Prostate gland (tissue), 2 donors: ENCODE measurements at places on chromosomes 16 and 17. TPM values are rescaled to one million over a fixed set of nuclear protein-coding genes. Genes with fewer than 3 reads are reported as not detected.

- H3K4me1 ChIP-seq: no peaks in the 10 kb centered on the region
- H3K27ac ChIP-seq: no peak overlapping the region
- DNase-seq: no peak
These were observed 63.7 kb downstream of the SIAH1 start for GRCh38 chr16:48321317-48322036.

GRCh38 chr16:89954462-89954861 is 5.9 kb downstream of the DEF8 start:
- H3K4me1 ChIP-seq: peaks cover 5% of the 10 kb centered on the region
- no peak overlapping the region for H3K4me3 ChIP-seq
- H3K27ac ChIP-seq: no peak overlapping the region
- H3K27me3 ChIP-seq: no peaks in the 10 kb centered on the region

GRCh38 chr17:6756425-6757031 is 682 bp downstream of the XAF1 start:
- peak overlapping the region; percentile 71 for H3K27ac ChIP-seq
- no peak for DNase-seq
- no peaks in the 10 kb centered on the region for H3K27me3 ChIP-seq
- peak overlapping the region; percentile 25 for H3K4me3 ChIP-seq

- DNase-seq: no peak
- H3K27me3 ChIP-seq: no peaks in the 10 kb centered on the region
- no peak overlapping the region for H3K27ac ChIP-seq
- no peaks in the 10 kb centered on the region for H3K4me1 ChIP-seq
These were observed 41.3 kb upstream of the PABPN1L start for GRCh38 chr16:88907768-88908167.

- DNase-seq: no peak
- H3K36me3 ChIP-seq: no peaks in the 10 kb centered on the region
- peaks cover 6% of the 10 kb centered on the region for H3K4me1 ChIP-seq
- peak overlapping the region; percentile 74 for H3K27ac ChIP-seq
- H3K27me3 ChIP-seq: no peaks in the 10 kb centered on the region
These were observed 392 bp upstream of the HID1 start for GRCh38 chr17:74972973-74973328.

DNA sequence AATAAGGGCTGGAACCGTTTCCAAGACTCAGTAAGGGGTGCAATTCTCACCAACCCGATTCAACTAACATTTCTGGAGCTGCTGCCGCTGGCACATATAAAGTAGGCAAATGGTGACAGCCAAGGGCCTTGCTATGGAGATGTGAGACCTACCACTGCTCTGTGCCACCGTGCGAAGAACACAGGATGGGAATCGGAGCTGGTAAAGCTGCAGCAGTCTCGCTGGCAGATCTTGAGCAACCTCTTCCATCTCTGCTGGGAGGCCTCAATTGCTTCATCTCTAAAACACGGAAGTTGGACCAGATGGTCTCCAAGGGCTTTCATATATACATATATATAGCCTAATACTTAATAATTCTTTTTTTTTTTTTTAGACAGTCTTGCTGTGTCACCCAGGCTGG is 128.9 kb upstream of the RCVRN start:
- H3K27me3 ChIP-seq: no peaks in the 10 kb centered on the region
- no peak overlapping the region for H3K4me3 ChIP-seq
- no peak for DNase-seq

- H3K27ac ChIP-seq: no peak overlapping the region
- H3K4me1 ChIP-seq: no peaks in the 10 kb centered on the region
- peaks cover 2% of the 10 kb centered on the region for H3K27me3 ChIP-seq
- H3K4me3 ChIP-seq: no peak overlapping the region
- peaks cover 17% of the 10 kb centered on the region for H3K36me3 ChIP-seq
These were observed 11.0 kb downstream of the CHMP6 start for GRCh38 chr17:81002409-81003361.

DNA sequence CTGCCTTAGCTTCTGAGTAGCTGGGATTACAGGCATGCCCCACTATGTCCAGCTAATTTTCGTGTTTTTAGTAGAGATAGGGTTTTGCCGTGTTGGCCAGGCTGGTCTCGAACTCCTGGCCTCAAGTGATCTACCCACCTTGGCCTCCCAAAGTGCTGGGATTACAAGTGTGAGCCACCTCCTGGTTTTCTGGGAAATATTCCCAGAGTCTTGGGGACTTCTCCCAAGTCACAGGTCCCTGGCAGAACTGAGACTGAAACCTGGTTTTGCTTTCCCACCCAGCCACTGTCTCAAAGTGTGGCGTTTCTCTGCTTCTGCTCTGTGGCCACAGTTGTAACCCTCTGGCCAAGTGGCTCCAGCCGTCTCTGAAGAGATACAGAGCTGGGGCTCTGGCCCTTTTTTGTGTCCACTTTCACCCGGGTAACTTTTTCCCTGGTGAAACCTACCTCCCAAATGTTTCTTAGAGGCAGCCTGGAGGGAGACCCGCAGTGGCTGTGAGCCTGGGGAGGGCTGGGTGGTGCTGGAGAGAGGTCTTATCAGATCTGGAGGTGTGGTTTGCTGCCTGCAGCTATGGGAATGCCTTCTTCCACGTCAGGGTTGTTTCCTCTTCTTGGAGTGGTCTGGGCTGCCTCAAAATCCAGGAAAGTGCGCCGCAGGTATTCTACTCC is 5.1 kb downstream of the KSR1 start:
- H3K27ac ChIP-seq: no peak overlapping the region
- H3K36me3 ChIP-seq: no peaks in the 10 kb centered on the region

- DNase-seq: peak; percentile 93
- peak overlapping the region; percentile 99 for H3K27ac ChIP-seq
- H3K4me1 ChIP-seq: peaks cover 20% of the 10 kb centered on the region
- no peaks in the 10 kb centered on the region for H3K36me3 ChIP-seq
These were observed 2.9 kb downstream of the RNF213 start for GRCh38 chr17:80263253-80264204.

Gene PYY
- not detected for total RNA-seq

Gene ZNF286A
- total RNA-seq: 46.9 TPM

Gene CACNG4
- 12.9 TPM for total RNA-seq

DNA sequence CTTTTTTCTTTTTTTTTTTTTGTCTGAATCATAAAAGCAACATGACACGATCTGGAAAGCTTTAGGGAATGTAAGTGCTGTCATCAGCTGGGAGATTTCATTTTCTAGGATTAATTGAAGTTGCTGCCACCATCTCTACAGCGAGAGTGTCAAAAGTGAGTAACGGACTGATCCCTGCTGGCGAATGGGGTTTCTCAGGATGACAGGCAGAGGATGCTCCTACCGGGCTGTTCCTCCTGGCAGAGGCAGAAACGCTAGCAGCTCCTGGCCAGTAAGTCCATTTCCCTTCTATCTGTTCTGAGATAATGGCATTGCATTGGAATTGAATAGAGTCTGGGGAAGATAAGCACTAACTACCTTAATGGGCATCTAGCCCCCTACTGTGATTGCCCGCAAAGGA is 80.5 kb upstream of the KIFC3 start:
- no peaks in the 10 kb centered on the region for H3K36me3 ChIP-seq
- H3K27me3 ChIP-seq: no peaks in the 10 kb centered on the region
- DNase-seq: no peak

Gene ZNF18
- total RNA-seq: 13.3 TPM

- H3K27ac ChIP-seq: no peak within 1 kb of the TSS
- H3K4me3 ChIP-seq: peak within 1 kb of the TSS; percentile 32
- no peak for DNase-seq
- H3K4me1 ChIP-seq: peaks cover 3% of the 10 kb centered on the region
- no peaks in the 10 kb centered on the region for H3K36me3 ChIP-seq
- no peaks in the 10 kb centered on the region for H3K27me3 ChIP-seq
These were observed at the start of gene SLC6A4 for GRCh38 chr17:30235386-30236296. SLC6A4 (minus strand) TSS chr17:30235697; CDS start chr17:30221958, 13,739 bp downstream.

Gene VAT1L
- total RNA-seq: 4.4 TPM
